Mesothelial cell of epicardium (in vitro differentiated cells): ENCODE measurements at places on chromosomes 3 and 15. TPM values are rescaled to one million over a fixed set of nuclear protein-coding genes. Genes with fewer than 3 reads are reported as not detected.

DNA sequence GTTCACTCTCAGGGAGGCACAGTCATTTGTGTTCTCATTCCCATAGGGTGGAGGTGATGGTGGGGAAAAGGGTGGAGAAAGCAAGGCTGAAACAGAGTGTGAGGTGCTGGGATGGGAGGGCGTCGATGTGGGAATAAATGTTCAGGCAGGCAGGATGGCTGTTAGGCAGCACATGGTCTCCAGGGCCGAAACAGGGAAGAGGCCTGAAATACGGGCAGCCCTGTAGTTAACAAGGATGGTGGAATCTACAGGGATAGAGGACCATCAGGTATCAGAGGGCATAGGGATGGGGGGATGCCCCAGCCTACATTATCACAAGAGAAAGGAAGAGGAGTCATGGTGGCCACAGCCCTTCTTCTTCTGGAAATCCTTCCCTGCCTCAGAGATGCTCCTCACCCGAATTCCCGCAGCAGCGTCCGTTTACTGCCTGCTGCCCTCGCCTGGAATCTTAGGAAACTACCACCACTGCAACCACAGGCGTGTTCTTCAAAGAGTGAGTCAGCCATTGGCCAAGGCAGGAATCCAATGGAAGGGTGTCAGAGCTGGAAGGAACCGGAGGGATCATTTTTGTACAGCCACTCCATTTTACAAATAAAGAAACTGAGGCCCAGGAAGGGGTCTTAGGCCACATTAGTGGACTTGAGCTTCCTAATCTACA is 49.7 kb upstream of the POMGNT2 start:
- DNase-seq, result peak; percentile 60

DNA sequence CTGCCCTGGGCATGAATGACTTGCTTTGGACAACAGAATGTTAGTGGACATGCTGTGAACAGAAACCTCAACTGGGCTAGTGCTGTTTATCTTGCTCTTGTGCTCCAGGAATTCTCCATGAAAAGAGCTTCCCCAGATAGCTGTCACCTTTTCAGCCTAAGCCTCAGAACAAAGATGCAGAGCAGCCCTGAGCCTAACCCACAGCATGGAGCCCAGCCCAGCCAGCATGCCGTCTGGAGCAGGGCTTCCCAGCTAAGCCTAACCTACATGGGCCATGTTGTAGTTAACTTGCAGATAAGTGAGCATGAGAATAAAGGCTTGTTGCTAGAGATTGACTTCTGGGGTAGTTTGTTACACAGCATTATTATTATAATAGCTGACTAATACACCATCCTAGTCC is 48.9 kb downstream of the SCN5A start:
- no peak for DNase-seq

DNA sequence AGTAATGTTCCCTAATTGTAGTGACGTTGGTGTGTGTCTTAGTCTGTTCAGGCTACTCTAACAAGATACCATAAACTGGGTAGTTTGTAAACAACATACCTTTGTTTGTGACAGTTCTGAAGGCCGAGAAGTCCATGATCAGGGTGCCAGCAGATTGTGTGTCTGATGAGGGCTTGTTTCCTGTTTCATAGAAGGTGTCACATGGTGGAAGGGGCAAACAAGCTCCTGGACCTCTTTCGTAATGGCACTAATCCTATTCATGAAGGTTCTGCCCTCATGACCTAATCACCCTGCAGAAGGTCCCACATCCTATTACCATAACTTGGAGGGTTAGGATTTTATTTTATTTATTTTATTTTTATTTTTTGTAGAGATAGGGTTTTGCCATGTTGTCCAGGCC is 11.1 kb downstream of the ATXN7 start:
- no peak for DNase-seq

DNA sequence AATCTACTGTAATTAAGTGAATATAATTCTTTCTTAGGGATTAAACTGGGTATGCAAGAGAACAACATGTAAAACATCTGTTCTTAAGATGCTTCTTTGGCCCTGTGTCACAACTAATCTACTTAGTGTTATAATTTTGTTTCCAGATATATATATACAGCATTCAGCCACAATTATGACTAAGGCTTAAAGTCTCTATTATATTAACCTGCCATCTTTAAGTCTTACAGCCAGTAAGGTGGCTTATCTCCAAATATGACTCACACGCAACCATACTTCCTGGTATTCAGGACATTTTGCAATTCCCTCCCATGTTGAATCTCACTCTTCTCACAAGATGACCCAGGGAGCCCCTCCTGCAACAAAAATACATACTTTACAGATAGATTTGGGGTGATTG is 6.6 kb upstream of the KBTBD8 start:
- DNase-seq, result no peak

DNA sequence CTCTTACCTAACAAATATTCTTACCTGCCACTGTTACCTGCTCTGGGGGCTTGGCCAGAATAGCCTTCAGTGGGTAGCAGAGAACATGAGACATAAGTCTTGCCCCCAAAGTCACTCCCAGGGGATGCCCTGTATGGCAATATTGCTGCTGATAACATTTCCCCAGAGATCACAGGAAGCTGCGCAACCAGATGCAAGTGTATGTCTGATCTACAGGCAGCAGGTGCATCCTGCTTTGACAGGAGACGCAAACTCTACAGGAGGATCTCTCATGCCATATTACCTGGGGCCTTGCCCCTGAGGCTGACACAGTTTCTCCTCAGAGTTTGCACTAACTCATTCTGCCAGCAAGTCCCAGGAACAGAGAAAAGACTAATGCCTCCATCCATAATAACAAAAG is 174.4 kb upstream of the LPP start:
- DNase-seq, result no peak

GRCh38 chr15:76993114-76993725 is 1.7 kb upstream of the PSTPIP1 start:
- no peak for DNase-seq

DNA sequence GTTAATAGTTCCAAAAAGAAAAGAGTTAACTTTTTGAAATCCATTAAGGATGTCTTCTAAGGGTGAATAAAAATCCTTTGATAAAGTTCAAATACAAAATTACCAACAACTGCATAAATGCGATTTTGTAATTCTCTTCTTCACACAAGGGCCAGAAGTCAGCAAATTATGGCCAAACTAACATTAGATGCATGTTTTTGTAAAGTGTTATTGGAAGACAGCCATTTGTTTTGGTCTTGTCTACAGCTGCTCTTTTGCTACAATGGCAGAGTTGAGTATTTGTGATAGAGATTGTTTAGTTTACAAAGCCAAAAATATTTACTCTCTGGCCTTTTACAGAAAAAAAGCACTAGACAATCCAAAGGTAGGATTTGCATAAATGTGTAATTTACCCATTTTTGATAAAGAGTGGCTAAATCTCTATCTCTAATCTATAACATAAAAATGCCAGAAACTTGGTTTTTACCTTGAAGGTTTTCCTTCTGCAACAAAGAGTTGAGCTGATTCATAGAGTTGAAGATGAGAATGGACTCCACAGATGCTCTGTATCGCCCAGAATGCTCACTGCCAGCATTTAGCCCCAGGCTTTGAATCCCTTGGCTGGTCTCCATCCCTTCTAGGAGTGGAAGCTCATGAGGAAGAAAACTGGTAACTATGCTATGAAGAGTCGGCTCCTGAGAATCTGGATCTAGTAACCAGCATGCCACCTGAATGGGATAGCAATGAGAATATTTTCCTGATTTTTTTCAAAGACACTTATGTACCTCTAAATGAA is 64.5 kb downstream of the POLQ start:
- DNase-seq, result no peak

DNA sequence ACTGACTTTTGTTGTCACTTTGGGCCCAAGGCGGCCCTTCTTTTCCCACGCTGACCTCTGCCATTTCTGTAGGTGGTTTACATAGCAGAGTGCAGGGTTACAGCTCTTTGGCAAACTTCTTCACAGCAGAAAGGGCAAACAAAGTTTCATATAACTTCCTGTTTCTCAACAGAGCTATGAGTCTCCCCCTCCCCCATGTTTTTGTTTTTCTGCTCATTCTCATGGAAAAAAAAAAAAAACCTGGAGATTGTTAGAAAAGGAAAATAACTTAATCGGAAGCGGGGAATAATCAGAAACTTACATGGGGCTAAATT is 342.0 kb upstream of the NR2F2 start:
- DNase-seq, result no peak

- DNase-seq, result no peak
Observed at GRCh38 chr3:17023006-17023664, 138.4 kb downstream of the PLCL2 start.

EIF2B5 gene
- 38.2 to 42.2 TPM (median 39.0 TPM) in 3 replicates for total RNA-seq

SMAD6 gene
- 164 to 176 TPM (median 176 TPM) in 3 replicates for total RNA-seq

CACNA1D gene
- 1.4 to 2.8 TPM (median 1.8 TPM) in 3 replicates for total RNA-seq

RTP4 gene
- total RNA-seq, result 0.75 to 1.1 TPM (median 0.83 TPM) in 3 replicates

MESP2 gene
- 0.29 TPM in 1 of 3 replicates, not detected in the others for total RNA-seq
